Activated CD8-positive, alpha-beta memory T cell treated with anti-CD3 and anti-CD28 coated beads for 1 hour (primary cell): ENCODE measurements at places on chromosomes 12 and 14.

DNA sequence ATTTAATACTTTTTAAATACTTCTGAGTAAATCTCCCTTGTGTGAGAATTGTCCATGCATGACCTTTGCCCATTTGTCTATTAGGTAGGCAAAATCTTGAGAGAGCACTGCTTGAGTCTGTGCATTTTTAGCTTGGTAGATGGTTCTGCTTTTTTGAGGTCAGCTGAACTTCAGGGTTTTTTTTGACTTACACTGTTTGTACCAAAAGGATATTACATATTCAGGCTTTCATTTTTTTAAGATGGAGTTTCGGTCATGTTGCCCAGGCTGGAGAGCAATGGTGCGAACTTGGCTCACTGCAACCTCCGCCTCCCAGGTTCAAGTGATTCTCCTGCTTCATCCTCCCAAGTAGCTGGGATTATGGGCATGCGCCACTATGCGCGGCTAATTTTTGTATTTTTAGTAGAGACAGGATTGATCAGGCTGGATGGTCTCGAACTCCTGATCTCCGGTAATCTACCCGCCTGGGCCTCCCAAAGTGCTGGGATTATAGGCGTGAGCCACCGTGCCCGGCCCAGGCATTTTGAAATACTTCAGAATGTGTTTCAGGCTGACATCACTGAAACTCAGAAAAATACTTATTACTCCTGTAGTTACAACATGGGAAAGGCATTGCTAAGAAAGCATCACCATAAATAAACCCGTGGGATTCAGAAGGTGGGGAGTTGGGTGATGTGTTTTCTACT, 11.1 kb downstream of the RASSF3 start:
- no peak for DNase-seq

DNA sequence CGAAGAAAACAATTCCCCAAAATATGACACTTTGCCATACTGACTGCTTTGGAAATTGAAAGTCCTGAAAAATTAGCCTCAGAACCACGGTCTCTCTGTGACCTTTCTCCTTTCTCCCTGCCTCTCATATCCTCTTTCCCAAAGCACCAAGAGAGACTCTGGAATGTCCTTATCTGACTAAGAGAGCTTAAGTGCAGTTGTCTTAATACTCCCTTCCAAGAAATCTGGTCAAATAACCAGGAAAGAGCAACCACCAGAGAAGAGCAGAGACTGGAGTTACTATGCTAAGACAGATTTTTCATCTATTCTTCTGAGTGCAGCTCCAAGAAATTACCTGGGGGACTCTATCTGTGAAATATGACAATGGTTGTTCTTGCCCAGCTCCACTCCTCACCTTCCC, 10.5 kb upstream of the BTG1 start:
- DNase-seq = no peak

GRCh38 chr14:99287269-99287942, 15.4 kb upstream of the BCL11B start:
- no peak for DNase-seq

GRCh38 chr12:12724421-12725085, 7.4 kb downstream of the CDKN1B start:
- no peak for DNase-seq

GRCh38 chr14:76836029-76836630, 9.9 kb downstream of the LRRC74A start:
- no peak for DNase-seq

GRCh38 chr12:86261578-86261977, 5.4 kb upstream of the MGAT4C start:
- DNase-seq = no peak

GRCh38 chr14:103281496-103282231, 52.4 kb upstream of the EIF5 start:
- DNase-seq = no peak

- DNase-seq = no peak
Observed at GRCh38 chr12:119630223-119630780, 36.7 kb downstream of the TMEM233 start.

- DNase-seq = no peak
Observed at GRCh38 chr14:33859306-33859705, 91.6 kb downstream of the EGLN3 start.

- DNase-seq = no peak
Observed at GRCh38 chr14:100651999-100652508, 64.8 kb upstream of the BEGAIN start.

- DNase-seq = no peak
Observed at GRCh38 chr12:64427988-64428387, 23.8 kb downstream of the XPOT start.

GRCh38 chr12:101763246-101763931, 24.1 kb upstream of the SYCP3 start:
- DNase-seq = no peak

GRCh38 chr12:22064968-22065367, 18.9 kb downstream of the CMAS start:
- DNase-seq = no peak
